ENCODE measurements at places on chromosomes 6 and 20. TPM values are rescaled to one million over a fixed set of nuclear protein-coding genes. Genes with fewer than 3 reads are reported as not detected.

The C20orf204 gene
- 1.1 TPM for total RNA-seq

The HLA-G gene
- not detected for total RNA-seq

The SRMS gene
- not detected for total RNA-seq

The GPRC6A gene
- not detected for total RNA-seq

The ECT2L gene
- not detected for total RNA-seq

The LSM14B gene
- 20.8 TPM for total RNA-seq
